Bronchial epithelial cell (primary cell): ENCODE measurements at places on chromosomes 1 and 21. TPM values are rescaled to one million over a fixed set of nuclear protein-coding genes. Genes with fewer than 3 reads are reported as not detected.

DNA sequence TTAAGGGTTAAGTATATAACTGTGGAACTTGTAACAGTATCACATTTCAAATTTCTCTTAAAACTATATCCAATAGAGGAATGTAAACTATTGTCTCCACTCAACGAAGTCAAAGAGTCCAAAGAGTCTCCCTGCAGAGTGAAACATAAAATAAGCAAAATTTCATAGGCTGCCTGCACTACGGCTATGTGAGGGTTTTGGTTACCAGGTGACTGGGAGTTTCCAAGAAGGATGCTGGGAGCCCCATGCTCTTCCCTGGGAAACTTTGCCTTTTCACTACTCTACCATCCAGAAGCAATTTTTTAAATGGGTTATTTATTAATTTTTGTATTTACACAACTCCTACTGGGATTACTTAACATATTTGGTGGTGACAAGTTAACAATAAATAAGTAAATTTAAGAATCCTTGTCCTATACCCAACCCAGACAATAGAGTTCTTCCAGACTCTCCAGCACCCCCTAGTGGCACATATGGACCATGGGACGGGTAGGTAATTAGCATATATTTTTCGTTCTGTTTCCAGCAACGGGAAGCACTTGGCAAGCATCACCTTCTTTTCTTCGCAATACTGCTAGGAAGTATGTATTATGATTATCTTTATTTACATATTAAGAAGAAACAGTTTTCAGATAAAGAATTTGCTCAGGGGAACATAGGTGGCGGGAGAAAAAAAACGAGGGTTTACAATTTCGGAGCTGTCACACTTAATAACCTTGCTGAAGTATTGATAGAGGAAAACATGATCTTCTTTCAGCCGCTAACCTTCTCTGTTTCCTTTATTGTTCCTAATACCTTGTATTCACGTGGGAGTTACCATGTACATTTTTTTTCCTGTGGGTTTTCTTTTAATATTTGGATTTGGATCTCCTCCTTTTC, 3.5 kb downstream of the FMO2 start:
- peak; percentile 64 for DNase-seq

GRCh38 chr1:235566084-235566483, 61.8 kb upstream of the B3GALNT2 start:
- no peak for DNase-seq

- DNase-seq: no peak
Observed at GRCh38 chr1:100720751-100721150, 1.2 kb downstream of the VCAM1 start.

DNA sequence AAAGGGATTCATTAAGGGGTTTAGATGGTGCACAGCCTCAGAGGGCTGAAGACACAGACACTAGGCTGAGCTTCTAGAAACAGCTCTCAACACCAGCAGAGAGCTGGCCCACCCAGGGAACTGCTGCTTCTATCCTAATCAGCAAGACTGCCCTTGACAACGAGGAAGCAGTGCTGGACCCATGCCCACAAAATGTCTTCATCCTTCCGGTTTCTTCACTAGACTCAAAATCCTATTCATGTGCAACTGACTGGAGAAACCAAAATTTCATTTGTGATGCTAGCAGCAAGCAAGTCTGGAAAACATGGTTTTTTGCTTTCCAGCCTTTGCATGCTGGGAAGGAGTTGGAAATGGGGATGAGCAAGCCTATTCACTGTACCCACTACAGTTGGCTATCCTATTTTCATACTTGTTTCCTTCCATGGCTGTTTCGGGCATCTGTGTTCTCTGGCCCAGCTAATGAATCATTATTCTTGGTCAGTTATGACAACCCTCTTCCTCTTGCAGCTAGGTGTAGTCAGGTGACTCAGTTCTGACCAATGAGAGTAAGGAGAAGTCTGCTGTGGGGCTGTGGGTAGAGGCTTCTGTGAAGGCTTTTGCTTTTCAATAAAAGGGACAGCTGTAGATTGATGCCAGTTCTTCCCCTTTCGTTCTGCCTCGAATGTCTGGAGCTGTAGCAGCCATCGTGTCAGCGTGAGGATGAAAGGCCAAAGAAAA, 14.6 kb upstream of the TMEM61 start:
- peak; percentile 88 for DNase-seq

- DNase-seq: peak; percentile 32
Observed at GRCh38 chr1:155277902-155278688, 832 bp downstream of the HCN3 start.

GRCh38 chr21:45536301-45537081, 5.7 kb downstream of the SLC19A1 start:
- DNase-seq: no peak

GRCh38 chr1:39216771-39217170, 12.3 kb downstream of the MACF1 start:
- DNase-seq: no peak

WDR64 gene
- total RNA-seq: under 0.01 TPM in 1 of 2 replicates, not detected in the other

LORICRIN gene
- total RNA-seq: not detected in 2 replicates

LRRC8B gene
- 7.6 and 17.5 TPM in 2 replicates for total RNA-seq

FCRL5 gene
- total RNA-seq: not detected in 2 replicates
